ENCODE measurements at places on chromosomes 1 and 21.

DNA sequence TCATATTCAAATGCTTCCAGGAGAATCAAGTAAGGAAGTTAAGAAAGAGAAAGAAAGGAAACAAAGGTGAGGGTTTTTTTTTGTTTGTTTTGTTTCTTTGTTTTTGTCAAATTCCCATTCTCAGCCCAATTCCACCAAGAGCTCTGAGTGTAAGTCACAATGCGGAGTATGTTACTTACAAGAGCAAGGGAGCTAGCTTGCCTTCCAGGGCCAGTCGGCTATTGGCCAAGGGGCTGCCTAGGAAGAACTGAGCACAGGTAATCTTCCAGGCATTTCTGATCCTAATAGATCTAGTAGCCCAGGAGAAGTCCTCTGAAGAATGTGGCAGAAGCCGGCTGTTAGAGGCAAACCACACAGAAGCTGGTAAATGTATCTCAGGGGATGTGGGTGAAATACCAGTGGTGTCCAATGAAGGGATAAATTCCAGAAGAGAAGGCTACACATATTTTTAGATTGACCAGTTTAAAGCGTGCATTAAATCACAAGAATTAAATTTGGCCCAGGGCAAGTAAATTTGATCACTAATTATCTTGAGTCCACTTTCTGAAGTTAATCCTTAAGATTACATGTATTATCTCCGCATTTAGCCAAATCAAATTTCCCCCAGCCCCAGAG is 239.6 kb upstream of the ADAMTS5 start:
- no peak for DNase-seq

GRCh38 chr1:12344596-12345349 is 114.9 kb downstream of the VPS13D start:
- DNase-seq = no peak

- DNase-seq = no peak
Observed at GRCh38 chr1:224774378-224774777, 155.1 kb upstream of the DNAH14 start.

- DNase-seq = no peak
Observed at GRCh38 chr1:241733899-241734298, 81.8 kb downstream of the WDR64 start.

- DNase-seq = no peak
Observed at GRCh38 chr1:26626994-26627393, 68.8 kb upstream of the ARID1A start.

GRCh38 chr1:30750731-30751291 is 6.8 kb downstream of the LAPTM5 start:
- no peak for DNase-seq

GRCh38 chr1:151171190-151171589 is 4.6 kb downstream of the TMOD4 start:
- DNase-seq = no peak

DNA sequence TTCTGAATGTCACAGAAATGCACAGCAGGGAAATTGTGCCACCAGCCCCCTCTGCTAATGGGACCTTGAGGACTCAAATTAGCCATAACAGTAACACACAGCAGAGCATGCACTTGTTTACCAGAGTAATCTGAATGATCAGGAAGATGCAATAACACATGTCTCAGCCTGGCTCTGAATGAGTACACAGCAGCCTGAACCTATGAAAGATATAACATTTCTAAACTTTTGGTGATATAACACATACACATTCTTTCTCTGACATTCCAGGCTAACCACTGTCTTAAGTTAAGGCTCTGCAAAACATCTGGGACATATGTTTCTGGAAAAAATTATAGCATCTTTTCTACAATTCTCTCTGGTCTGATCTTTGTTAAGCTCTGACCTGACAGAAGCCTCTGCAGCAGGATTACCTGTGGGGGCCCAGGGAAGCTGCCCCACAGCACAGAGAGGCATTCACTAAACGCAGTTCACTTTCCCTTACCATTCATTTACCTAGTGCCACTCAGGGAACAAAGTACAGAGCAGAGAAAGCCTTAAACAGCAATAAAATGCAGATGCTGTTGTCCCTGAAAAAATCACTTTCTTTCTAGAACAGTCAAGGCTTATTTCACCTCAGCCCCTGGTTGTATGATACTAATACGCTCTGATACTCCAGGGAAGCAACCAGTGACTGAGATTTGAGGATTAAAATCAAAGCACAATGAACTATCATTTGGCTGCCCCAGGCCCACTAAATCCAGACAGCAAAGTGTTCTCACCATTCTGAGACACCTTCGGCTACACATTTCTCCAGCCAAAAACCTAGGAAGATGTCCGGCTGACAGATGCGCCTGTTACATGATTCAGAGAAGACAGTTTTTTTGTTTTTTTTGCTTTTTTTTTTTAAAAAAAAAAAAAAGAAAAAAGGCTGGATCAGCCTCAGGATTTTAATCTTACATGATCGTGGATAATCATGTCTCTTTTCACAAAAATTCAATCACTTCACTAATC is 54.0 kb upstream of the CNN3 start:
- no peak for DNase-seq

DNA sequence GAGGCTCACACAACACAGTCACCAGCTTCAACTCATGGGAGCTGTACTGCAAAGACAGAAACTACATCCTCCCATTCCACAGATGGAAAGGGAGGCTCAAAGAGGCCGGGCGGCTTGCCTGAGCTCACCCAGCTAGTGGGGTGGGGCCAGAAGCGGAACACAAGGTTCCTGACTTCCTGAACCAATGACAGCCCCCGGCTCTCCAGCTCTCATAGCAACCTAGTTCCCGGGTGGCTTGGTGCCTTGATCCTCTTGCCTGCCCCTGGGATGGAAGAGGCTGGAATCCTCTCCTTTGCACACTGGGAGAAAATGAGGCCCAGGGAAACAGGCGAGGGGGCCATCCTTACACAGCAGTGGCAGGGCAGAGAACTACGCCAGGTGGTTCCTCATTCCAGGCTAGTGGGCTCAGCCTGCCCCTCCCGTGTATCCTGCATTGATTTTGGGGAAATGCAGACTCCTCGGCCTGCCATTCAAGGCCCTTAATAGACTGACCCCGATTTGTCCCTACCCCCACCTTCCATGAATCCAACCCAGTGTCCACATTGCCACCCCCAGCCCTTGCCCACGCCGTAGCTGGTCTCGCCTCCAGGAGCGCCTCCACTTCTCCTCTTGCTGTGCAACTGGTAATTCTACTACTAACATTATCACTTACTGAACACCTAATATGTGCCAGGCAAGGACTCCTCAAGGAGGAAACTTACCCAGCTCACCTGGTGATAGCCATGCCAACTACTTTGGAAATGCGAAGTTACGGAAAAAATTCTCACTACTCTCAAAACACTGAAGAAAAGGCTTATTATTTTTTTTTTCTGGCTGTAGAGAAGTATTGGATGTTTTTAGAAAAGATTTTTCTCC is 5.0 kb downstream of the RAP1GAP start:
- DNase-seq = no peak

GRCh38 chr1:185444676-185445075 is 127.6 kb upstream of the IVNS1ABP start:
- DNase-seq = no peak

- DNase-seq = no peak
Observed at GRCh38 chr1:57848406-57848805, 424.5 kb upstream of the DAB1 start.

DNA sequence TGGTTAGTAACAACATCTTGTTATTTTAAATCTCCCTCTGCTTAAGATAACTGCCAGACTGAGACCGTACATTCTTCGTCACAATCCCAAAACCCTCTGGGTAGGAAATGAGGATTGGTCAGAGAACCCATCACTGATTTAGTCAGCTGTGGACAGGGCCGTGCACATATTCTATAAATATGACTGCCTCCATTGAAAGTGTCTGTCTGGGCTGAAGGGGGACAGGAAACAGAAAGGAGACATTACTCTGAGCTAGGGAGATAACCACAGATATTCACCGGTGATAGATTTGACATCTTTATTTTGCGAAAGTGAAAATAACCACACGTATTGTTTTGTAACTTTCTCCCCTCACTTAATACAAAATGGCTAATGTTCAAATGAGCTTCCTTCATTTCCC is 36.9 kb upstream of the ST6GALNAC5 start:
- no peak for DNase-seq

GRCh38 chr1:41517062-41517438 is 32.6 kb upstream of the EDN2 start:
- no peak for DNase-seq

DNA sequence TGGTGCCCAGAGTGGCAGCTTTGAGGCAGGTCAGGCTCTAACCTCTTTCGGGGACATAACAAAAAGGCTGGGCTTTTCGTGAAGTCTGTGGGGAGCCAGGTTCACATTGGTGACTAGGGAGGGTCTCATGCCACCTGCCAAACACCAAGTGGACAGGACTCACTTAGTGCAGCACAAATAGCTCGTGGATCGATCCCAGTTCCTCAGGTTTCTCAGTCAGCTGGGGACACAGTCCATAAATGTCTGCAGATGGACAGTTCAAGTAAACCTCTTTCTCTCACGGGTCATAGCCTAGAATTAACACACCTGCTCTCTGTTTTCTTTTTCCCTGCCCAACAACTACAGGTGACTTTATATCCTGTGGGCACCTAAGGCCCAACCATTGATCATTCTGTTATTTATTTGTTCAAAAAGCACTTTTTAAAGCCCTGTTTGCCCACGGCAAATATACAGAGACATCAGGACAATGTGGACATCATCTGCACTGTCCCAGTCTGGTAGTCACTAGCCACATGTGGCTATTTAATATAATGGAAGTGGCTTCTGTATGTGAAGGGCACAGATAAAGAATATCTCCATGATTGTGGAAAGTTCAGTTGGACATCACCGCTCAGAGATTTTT is 53.5 kb downstream of the CAPN2 start:
- no peak for DNase-seq

DNA sequence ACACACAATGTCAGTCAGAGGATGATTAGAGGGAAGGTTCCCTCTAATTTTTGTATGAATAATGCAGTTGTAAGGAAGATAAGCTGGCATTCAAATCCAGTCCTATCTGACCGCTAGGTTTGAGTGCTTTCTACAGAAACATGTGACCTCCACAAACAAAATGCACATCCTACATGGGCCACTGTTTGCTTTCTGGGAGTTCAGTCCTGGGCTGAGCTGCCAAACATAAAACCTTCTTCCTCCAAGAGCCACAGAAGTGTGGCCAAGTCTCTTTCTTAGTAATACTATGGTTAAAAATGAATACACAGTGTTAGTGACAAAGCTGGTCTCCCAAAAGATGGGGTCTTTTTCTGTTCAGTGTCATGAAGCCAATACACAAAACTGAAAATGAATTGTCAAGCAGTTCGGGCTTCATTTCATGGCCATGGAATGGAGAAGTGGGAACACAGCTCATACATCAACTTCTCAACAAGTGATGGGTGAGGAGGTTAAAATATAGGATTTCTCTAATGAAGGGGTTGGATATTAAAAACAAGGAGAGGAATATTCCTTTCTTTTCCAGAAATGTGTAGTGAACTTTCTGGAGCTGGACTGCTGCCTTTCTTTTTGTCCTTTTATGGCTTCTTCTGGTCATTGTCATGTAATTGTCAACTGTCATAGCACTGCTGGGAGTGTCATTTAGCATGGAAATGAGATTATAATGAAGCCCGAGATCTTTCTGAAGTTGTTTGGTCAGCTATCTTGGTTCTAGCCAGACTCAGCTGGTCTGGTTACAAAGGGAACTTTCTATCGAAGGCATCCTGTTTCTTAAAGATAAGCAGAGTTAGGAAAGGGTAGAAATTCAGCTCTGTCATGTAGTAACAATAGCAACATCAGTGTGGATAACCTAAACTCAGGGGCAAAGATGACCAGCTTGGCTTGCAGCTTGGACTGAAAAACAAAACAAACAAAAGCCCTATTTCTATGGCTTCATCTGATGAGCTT is 135.1 kb downstream of the CHD1L start:
- DNase-seq = peak; percentile 92

DNA sequence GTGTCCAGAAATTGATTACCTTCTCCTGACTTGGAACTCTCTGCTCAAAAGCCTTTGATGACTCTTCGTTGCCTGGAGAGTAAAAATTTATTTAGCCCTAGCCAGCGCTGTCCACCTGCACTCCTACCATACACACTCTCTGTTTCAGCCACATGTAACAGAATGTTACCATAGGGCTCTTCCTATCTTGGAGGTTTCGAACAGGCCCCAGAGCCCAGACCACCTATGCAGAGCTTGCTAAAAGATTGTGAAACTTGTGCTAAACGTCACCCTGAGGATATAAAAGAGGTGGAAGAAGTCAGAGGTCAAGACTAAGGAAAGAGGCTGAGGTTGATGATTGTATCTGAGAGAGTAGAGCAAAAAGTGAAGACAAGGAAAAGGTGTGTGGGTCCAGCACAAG is 237.0 kb upstream of the HOOK1 start:
- no peak for DNase-seq

- no peak for DNase-seq
Observed at GRCh38 chr1:95604771-95605170, 370.8 kb downstream of the RWDD3 start.

- no peak for DNase-seq
Observed at GRCh38 chr1:79041666-79042065, 35.1 kb upstream of the ADGRL4 start.

GRCh38 chr1:201544710-201545109 is 5.8 kb downstream of the NAV1 start:
- DNase-seq = no peak

- DNase-seq = no peak
Observed at GRCh38 chr1:78892260-78892840, 114.2 kb downstream of the ADGRL4 start.

GRCh38 chr21:33872881-33873515 is 42.6 kb downstream of the ATP5PO start:
- DNase-seq = no peak

GRCh38 chr1:29397981-29398380 is 161.7 kb downstream of the PTPRU start:
- no peak for DNase-seq

DNA sequence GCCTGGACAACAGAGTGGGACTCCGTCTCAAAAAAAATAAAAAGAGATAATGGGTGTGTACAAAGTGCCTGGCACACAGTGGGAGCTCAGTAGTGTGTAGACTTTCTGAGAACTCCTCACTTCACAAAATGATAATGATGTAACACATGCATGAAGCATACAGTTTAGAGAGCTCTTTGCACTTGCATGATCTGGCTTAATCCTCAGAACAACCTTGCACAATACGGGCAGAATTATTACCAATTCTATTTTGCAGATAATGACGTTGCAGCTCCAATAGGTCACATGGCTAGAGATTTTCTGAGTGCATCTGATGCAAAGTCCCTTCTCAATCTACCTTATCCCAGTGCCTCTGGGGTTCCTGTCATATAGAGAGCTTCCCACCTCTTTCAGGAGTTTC is 71.4 kb downstream of the CD247 start:
- no peak for DNase-seq

DNA sequence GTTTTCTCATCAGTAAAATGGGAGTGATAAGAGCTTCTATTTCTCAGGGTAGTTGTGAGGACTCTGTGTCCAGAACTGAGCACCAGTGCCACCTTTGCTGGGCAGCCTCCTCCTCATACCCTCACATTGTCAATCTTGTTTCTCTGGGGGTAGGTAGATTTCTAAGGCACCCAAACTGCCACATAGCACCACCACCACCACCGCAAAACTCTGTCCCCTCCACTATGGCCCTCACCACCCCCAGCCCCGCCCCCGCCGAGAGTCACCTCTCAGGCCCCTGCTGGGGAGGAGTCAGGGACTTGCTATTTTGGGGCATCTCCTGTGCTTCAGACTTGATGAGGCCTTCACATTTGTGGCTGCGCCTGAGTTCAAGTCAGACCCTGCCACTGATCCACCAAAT is 549.2 kb downstream of the PTPRU start:
- no peak for DNase-seq

Data from erythroblast (primary cell).